ENCODE measurements at places on chromosomes 12 and 14.

- DNase-seq, result no peak
Measured at GRCh38 chr12:26701604-26702215, 131.3 kb downstream of the ITPR2 start.

DNA sequence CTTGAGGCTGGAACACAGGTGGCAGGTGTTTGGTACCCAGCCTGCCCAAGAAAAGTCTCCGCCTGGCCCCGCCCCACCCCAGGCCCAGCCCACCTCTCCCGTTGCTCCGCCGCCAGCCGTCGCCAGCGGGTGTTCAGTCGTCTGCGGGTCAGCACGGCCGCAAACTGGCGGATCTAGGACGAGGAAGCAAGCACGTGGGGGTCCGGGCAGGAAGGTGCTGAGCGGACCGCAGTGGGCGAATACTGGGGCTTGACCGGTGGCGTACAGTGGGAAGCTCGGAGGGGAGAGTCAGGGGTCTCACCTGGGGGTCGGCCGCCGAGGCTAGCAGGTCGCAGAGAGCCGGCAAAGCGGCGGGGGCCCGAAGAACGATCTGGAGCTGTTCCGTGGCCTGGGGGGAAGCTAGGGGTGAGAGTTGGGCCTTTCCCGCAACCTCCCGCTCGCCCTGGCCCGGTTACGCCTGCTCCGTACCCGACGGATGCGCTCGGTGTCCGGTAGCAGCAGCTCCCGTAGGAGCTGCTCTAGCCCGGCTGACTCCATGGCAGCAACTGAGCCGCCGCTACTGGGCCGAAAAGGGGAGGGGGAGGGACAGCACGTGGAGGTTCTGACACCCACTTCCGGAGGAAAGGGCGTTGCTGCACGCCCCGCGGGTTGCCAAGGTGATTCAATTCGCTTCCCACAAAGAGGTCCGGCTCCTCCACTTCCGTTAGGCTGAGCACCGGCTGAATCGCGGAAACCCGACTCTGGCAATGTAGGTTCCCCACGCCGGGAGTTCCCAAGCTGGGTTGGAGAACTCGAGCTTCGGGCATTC lies at the start of gene IPO4:
TSS of gene IPO4 (minus strand) at position 566 of the 808 bp plus-strand sequence. CDS start at position 537, 29 bp downstream.
- peak; percentile 96 for DNase-seq

GRCh38 chr12:73731658-73732057 lies 806.0 kb upstream of the ATXN7L3B start:
- no peak for DNase-seq

- peak; percentile 21 for DNase-seq
Measured at GRCh38 chr12:52119398-52120254, 40.1 kb downstream of the SMIM41 start.

DNA sequence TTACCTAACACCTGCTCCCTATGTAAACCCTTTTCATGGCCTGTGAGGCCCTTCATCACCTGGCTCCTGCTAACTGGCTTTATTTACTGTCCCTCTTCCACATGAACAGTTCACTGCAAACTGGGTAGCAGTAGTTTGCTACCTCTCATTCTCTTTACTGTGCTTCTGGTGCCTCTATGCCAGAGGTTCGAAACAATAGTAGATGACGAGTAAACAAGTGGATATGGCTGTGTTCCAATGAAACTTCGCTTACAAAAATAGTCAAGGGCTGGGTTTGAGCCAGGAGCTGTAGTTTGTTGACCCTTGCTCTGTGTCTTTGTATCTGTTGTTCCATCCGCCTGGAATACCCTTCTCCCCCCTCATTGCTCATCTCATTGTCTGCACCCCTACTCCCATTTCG lies 233.6 kb upstream of the RMST start:
- DNase-seq, result no peak

DNA sequence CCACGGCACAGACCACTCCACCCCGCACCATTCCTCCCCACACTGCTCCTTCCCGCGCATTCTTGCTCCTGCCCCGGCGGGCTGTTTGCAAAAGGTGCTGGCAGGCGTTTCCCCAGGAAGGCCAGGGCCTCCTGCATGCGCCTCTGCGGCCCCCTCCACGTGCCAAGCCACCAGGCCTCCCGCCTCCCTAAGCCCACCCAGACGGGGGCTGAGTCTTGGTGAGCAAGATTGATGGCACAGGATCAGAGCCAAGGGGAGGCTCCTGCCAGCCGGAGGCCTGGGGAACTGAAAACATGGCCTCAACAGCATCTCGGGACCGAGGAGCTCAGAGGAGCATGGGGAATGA lies 328.3 kb upstream of the DIO3 start:
- no peak for DNase-seq
